Right lobe of liver (tissue), 6 donors: ENCODE measurements at places on chromosomes 4 and X. TPM values are rescaled to one million over a fixed set of nuclear protein-coding genes. Genes with fewer than 3 reads are reported as not detected.

Gene CENPU
- total RNA-seq = 1.3 TPM

DNA sequence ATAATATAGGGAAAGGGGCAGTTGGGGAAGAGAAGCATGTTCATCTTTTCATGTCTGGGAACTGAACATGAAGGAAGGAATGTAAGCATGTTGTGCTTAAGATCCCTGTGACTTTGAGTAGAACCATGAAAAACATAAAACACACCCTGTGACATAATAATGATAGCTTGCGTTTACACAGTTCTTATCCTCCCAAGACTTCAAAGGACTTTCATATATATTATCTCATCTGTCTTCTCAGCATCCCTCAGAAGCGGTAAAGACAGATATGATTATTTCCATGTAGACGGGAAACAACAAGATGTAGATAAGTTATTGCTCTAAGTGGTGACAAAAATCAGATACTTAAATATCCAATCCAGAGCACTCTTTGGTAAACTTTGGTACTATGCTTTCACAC lies 3.3 kb upstream of the SH3RF1 start:
- DNase-seq = no peak

DNA sequence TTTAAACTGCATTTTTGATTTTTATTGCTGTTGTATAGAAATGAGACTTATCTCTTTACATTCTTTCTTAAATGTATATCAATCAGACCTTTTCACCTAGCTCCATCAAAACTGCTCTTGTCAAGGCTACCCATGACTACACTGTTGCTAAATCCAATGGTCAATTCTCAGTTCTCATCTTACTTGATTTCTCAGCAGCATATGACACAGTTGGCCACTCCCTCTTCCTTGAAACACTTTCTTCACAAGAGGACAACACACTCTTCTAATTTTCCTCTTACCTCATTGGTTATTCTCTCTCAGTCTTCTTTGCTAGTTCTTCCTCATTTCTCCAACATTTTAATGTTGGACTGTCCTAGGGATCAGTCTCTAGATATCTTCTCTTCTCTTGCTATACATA lies 94.1 kb upstream of the CITED1 start:
- no peak for DNase-seq

Gene TRMT2B
- total RNA-seq = 7.5 TPM

Gene TSPAN5
- 0.59 TPM for total RNA-seq

DNA sequence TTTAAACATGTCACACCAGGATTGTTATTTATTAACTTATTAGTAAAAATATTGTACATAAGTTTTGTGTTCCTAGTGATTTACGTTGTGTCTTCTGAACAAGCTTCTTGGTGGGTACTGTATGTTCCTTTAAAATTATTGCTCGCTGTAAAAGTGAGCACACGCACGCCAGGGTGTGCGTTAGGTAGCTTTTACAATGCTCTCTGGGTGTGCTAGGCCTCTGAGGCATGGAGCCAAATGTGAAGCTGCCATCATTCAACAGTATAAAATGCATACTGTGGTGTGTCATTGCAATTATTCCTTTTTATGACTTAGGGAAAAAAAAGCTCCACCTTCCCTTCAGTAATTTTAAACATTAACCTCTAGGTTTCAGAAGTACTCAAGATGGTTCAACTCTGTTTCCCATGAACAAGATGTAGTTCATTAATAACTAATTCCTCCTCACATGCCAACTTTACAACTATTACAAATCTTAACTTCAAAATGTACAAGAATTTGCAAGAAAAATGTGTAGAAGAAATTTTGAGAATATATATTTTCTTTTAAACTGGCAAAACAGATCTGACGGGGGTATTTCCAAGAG lies 42.4 kb downstream of the ATOH1 start:
- DNase-seq = no peak

DNA sequence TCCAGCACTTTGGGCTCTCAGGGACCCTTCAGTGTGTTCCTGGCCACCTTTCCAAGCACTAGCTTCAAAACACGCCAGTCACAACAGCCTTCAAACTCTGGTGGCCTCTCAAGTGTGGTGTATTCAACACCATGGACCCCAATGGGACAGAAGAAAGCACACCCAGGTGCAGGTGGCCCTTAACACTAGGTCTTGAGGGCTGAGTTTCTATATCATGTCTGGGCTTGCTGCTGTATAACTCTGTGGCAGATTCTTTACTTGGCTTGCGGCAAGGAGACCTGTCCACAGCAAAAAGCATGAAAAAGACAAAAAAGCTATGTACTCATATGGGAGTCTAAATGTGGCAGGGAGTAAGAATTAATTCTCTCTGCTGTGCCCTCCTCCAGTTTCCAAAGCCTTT lies 23.1 kb downstream of the MSL3 start:
- no peak for DNase-seq

DNA sequence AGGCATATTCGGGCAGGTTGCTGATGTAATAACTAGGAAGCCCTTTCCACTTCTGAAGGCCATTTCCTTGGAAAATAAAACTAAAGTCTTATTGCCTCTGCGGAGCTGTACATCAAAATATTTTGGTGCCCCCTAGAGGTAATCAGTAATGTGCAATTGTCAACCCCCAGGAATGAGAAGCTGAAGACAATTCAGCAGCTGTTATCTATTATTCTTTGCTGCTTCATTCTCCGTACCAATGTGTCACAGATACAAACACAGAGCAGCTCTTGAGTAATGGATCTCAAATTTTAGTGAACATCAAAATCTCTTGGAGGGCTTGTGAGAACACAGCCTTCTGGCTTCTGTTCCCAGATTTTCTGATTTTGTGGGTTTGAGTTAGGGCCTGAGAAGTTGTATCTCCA lies 3.5 kb upstream of the SLIT2 start:
- DNase-seq = no peak

Gene RAB41
- total RNA-seq = not detected

Gene DCX
- total RNA-seq = not detected

- DNase-seq = no peak
These were observed 396.5 kb downstream of the DTHD1 start for GRCh38 chr4:36677874-36678273.

Gene KCTD8
- total RNA-seq = not detected

- no peak for DNase-seq
These were observed 119.8 kb downstream of the NEK1 start for GRCh38 chr4:169492436-169493163.

Gene TCP11X2
- total RNA-seq = not detected

DNA sequence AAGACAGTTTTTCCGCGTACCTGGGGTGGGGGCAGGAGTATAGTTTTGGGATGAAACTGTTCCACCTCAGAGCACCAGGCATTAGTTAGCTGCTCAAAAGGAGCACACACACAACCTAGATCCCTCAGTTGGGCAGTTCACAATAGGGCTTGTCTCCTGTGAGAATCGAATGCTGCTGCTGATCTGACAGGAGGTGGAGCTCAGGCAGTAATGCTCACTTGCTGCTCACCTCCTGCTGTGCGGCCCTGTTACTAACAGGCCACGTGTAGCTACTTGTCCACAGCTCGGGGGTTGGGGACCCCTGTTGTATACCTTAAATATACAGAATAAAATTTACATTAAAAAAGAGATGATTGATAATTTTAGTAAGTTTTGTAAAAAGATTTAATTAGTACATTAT lies 191.5 kb downstream of the SLC7A11 start:
- DNase-seq = no peak

Gene MAGEA11
- not detected for total RNA-seq

DNA sequence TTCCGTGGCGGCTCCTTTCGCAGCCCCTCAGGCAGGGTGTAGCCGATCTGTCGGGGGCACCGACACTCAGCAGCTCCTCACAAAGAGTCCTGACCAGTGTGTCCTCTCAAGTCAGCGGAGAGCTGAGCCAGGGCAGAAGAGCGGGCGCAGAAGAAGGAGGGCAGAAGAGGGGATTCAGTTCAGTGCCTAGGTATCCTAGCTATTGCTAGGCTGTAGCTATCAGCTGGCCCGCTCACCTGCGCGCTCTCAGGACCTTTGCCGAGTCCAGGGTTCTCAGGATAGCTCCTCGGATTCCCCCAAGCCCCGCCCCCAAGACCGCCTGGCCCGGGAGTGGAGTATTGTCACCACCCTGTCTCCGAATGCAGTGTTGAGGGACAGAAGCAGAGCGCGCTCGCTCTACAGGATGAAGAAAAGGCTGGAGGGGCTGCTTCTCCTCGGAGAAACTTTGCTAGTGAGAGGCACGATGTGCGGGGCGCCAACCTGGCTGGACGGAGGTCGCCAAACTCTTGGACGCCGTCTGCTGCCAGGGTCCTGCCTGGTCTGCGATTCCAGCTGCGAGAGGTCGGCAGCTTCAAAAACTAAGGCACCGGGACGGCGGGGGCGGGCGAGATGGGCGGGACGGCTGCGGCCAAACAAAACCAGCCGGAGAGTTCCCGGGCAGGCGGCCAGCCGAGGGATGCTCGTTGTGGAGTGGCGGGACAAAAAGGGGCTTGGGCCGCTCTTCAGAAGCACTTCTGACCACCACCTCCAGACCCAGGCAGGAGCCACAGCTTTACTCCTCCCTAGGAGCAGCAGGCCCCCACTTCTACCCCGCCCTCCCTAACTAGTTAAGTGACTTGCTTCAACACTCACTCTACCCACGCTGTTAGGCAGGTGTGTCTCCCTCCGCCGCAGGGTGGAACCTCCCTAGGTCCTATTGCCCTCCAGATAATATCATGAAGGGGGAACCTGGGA lies at the start of gene XKRX:
Gene XKRX (minus strand): TSS at position 258 of the 954 bp plus-strand sequence. CDS start 613 bp downstream, outside the sequence.
- peak; percentile 45 for DNase-seq

Gene SSX3
- not detected for total RNA-seq

GRCh38 chr4:11415409-11416070 lies 13.2 kb downstream of the HS3ST1 start:
- DNase-seq = no peak

DNA sequence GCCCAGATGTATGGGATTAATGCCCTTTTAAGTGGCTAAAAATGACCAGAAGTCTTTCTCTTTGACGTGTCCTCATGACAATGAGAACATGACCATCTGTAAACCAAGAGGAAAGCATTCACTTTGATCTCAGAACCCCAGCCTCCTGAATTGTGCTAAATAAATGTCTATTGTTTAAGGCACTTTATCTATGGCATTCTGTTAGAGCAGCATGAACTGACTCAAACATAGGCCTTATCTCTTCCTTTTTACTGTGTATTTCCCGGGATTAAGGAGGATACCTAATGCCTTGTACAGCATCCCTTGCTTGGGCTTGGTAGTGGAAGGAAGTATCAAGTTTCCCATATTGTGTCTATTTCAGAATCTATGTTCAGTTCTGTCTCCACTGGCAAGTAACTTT lies 47.2 kb upstream of the HS3ST1 start:
- DNase-seq = no peak

DNA sequence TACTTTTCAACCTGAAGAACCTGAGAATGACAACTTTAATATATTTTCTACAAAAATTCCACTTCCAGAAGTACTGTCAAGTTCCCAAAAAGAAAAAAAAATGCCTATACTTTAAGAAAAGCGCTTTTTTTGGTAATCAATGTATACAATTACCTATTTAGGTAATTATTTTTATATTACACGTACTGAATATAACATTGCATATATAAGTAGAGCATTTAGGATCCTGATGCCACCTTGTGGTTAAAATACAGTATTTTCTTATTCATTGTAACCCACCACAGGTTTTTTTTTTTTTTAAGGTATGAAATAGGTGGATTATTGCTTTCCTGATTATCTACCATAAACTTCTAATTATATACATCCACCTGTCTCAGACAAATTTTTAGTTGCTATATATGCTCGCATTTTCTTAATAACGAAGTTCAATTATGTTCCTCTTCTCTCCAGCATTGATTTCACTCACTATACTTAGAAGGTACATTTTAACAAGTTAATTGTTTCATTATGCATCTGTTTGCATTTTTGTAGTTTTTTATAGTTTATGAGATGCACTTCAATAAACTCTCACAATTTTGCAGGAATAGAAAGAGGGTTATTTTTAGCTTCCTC lies 5.2 kb downstream of the MAP9 start:
- DNase-seq = no peak

GRCh38 chrX:37754516-37754915 lies 25.3 kb upstream of the CYBB start:
- no peak for DNase-seq

DNA sequence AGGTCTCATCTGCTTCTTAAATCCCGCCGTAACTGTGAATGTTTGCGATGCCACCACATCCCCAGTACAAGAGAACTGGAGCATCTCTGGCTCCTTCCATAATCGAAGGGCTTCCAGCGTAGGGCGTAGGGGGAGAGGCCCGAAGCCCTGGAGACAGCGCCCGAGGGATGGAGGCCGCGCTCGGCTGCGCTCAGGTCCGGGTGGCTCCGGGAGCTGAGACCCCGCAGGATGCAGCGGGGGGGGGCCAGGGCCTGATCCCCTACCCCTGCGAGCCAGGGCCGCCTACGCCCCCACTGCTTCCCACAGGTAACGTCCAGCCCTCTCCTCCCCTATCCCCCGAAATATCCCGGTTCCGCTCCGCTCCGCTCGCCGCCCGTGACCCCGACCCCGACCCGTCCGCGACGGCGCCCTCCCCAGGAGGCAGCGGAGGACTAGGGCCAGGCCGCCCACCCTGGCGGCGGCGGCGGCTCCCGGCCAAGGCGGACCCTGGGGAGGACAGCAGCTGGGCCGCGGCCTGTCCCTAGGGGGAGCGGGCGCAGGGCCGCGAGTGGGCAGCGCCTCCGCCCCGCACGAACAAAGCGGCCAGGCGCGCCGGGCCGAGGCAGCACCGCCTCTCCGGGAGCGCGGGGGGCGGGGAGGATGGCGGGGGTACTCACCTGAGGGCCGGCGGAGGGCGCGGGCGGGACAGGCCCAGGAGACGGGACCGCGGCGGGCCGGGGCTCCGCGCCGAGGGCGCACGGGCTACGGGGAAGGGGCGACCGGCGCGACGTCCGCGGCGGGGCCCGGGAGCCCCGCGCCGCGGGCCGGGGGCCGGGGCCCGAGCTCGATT lies 723 bp downstream of the WDFY3 start:
- DNase-seq = peak; percentile 65

Gene NHS
- total RNA-seq = 0.19 TPM

GRCh38 chrX:83185887-83186286 lies 322.2 kb upstream of the POU3F4 start:
- DNase-seq = no peak

DNA sequence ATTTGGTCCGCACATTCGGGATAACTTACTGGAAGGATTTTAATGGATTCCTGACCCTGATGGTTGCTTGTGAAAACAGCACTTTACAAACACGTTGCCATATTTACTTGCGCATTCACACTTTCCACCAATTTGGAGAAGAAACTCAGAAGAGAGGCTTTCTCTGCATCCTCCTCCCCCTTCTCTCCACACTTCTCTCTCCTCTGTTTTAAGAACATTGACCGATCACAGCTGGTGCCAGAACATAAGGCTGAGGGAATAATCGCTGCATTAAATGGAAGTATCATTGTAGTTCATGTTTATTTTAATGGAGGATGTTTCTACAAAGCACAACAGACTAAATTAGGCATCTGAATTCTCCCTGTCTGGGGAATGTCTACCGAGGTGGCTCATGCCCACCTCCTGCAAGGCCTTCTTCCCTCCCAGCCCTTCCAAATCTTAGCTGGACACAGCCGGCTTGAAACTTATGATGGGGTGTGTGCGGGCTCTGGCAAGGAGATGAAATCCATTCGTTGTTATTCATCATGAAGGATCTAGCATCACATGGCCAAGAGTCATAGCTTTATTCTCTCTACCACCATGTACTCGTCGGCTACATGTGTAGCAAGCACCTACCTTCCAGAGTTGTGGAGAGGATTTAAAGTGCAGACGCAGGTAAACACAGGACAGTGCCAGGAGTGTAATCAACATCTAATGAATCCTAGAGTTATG lies 204.1 kb downstream of the LDB2 start:
- no peak for DNase-seq

GRCh38 chr4:86019906-86020305 lies 339.9 kb downstream of the MAPK10 start:
- DNase-seq = no peak

Gene CTPS2
- total RNA-seq = 8.9 TPM

Gene FGB
- total RNA-seq = 6,080 TPM
